ENCODE measurements at places on chromosomes 16 and 17.

DNA sequence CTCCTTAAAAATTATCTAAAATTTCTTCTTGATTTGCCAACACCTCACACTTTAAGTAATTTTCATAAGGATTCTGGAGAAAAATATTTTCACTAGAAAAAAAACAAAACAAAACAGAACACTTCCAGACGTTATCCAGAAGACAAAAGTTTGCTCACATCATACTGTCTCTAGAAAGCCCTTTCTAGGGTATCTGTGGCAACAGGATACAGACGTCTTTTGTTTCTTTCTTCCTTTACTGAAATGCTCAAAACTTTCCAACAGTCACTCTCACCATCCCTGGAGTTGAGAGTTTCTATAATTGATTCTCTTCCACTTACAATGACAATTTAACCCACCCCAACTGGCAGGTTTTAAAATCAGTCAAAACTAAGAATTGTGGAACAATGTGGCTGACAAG is 2.6 kb downstream of the ZC3H7A start:
- DNase-seq = no peak

GRCh38 chr16:54244061-54244886 is 42.3 kb downstream of the IRX3 start:
- DNase-seq = no peak

DNA sequence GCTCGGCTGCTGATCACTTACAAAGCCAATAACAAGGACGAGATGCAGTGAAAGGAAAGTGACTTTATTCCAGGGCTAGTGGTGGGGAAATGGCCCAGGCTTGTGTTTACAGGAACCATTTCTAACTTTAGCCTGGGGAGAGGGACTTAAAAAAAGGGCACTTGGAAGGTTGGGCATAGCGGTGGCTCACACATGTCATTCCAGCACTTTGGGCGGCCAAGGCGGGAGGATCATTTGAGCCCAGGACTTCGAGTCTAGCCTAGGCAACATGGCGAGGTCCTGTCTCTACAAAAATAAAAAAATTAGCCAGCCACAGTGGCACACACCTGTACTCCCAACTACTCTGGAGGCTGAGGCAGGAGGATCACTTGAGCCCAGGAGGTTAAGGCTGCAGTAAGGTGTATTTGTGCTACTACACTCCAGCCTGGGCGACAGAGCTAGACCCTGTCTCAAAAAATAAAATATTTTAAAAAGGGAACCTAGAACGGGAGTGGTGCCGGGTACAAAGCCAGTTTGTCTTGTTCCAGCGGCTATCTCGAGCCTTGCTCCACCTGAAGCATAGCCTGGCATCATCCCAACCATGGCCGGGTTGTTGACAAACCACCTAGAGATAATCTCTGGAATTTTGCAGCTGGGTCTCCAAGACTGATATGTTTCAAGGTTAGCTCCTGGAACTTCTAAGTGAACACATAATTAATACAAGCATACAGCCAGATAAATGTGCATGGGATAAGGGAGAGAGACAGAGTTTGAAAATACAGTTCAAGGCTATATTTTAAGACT is 5.7 kb upstream of the TVP23A start:
- no peak for DNase-seq

DNA sequence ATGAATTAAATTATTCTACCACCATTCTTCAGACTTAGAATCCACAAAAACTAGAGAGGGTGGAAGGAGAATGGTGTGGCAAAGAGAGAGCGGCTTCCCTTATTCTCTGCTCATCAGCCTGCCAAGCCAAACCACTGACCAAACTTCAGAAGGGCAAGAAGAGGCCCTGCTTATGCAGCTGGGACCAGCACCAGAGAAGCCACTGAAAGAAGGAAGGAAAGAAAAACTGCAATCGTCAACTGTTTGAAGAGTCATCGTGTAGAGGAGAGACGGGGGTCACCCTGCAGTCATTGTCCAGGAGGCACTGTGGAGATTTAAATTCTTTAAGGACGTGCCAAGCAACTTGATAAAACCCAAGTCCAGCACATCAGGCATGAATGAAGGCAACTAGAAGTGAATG is 15.6 kb downstream of the PMP22 start:
- DNase-seq = no peak

DNA sequence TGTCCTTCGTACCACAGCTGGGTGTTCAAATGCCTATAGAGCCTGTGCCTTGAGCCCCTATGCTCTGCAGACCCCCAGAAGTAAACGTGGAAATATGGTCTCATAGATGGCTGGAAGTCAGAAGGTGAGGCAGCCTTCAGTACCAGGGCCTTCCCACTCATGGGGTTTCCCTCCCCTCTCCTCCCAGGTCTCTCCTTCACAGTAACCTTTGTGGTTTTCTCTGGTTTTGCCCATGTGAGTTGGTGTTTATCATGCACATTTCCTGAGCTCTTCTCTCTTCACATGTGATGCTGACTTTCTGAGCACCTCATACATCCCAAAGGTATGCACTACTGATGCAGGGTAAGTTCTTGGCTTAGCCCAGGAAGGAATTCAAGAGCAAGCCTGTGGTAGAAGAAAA is 35.4 kb downstream of the TMEM114 start:
- no peak for DNase-seq

GRCh38 chr17:51244041-51244440 is 15.8 kb downstream of the MBTD1 start:
- no peak for DNase-seq

DNA sequence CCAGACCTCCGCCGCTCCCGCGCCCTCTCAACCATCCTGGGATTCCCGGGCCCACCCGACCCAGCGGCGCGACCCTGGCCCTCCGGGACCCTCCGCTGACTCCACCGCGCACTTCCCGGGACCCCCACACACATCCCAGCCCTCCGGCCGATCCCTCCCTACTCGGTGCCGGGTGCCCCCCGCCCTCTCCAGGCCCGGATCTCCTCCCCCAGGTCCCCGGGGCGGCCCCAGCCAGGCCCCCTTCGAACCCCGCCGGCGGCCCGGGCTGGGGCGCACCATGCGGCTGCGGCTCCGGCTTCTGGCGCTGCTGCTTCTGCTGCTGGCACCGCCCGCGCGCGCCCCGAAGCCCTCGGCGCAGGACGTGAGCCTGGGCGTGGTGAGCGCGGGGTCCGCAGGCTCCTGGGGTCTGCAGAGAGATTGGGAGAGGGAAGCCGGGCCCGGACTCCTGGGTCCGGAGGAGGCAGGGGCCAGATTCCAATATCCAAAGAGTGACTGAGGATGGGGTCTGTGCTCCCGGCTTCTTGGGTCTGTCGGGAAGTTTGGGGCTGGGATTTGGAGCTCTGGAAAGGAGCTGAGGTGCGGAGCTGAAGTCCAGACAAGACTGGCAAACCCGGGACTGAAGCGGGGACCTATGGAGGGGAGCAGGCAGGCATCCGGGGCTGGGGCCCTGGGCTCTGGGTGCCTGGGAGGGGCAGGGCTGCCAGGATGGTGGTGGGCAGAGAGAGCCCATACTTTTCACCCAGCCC is 453 bp downstream of the MMP25 start:
- DNase-seq = no peak

DNA sequence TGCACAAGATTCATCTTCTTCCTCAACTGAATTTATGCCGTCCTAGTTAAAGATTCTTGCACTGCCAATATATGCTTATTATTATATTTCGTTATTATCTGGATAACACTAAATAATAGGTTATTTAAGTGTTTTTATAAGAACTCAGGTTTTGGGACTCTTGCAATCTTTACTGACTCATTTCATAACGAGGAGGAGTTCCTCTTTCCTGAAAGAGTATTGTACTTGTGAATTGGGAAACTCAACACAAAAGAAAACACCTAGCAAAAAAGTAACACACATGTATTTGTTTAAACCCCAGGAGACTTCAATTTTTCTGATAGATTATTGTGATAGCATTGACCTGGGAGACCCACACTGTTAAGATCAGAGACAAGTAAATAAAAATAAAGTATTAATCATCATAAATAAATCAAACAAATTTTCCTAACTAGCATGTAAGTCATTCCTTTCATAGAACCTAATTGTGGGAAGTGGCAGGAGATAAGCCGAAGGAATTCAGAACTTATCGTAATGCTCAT is 505.8 kb downstream of the KCNJ2 start:
- no peak for DNase-seq

- no peak for DNase-seq
These were observed 14.6 kb downstream of the IL32 start for GRCh38 chr16:3080024-3080423.

GRCh38 chr16:85195900-85196772 is 83.9 kb upstream of the CIBAR2 start:
- DNase-seq = no peak

DNA sequence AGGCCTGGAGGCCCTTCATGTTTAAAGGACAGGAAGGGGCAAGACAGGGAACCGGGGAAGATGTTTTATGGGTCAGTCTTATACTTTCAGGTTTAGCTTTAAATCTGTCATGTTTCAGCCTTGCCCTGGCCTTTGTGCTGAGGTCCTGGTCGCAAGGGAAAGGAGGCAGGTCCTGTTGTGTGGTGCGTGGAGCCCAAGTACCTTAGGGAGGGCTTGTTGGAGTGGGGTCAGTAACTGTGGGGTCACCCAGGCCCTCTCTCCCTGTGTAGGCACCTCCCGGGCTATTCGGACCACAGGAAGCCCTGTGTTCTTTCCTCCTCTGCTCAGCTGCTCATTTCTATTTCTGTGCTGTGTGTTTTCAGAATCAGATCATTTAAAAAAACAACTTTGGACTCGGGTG is 42.7 kb downstream of the MPRIP start:
- no peak for DNase-seq

- DNase-seq = no peak
These were observed 66.1 kb downstream of the SMG6 start for GRCh38 chr17:2237521-2237921.

GRCh38 chr16:13896543-13897182 is 23.3 kb upstream of the ERCC4 start:
- no peak for DNase-seq

DNA sequence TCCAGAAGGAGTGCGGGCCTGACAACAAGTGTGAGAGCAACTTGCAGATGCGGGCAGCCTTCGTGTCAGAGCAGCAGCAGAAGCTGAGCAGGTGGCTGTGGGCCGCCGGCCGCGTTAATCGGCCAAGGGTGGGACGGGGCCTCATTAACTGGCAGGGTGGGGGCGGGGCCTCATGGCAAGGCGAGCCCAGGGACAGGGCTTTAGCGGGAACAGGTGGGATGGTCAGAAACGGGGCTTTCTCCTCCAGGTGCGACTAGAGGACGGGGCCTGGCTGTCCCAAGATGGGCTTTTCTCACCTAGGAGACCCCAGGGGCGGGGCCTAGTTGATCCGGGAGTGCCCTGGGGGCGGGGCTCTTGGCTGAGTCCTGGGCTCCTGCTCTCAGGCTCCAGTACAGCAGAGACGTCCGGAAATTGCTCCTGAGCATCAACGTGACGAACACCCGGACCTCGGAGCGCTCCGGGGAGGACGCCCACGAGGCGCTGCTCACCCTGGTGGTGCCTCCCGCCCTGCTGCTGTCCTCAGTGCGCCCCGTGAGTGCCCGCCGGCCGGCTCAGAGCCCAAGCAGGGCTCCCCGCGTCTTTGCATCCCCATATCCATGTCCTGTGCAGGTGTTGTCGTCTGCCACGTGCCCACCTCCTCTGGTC is 18.4 kb upstream of the PDK2 start:
- DNase-seq = no peak

DNA sequence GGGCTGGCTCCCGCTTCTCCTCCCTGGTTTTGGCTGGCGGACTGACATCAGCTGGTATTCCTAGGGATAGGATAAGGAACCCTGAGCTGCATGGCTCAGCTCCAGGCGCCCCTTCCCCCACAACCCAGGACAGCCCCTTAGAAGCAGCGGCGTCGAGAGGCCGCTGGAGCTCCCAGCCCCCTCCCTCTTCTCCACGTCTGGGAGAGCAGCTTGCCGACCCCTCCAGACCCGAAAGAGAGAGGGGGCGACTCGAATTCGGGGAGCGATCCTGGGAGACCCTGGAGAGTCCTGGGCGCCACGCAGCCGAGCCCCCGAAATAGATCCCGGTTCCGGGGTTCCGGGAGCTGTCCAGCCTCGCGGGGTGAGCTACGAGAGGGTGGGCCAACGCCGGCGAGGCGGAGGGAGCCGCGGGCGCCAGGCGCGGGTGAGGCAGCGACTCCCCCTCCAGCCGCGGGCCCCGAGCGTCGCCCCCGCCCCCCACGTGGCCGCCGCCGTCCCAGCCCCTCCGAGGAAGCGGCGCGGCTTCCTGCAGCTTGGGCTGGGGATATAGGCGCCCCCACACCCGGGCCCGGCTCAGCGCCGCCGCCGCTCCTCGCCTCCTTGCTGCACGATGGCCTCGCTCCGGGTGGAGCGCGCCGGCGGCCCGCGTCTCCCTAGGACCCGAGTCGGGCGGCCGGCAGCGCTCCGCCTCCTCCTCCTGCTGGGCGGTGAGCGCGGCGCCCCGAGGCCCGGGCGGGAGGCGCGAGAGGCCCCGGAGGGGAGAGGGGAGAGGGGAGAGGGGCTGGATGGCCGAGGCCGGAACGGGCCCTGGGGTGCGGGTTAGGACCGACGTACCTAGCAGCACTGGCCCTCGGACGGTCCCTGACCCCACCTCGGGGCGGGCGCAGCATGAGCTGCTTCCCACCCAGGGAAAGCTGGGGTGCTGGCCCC is at the start of gene RAMP2:
TSS of gene RAMP2 (plus strand) at position 576 of the 930 bp plus-strand sequence. CDS start at position 611, 35 bp downstream.
- no peak for DNase-seq

- DNase-seq = no peak
These were observed 14.2 kb downstream of the NKIRAS2 start for GRCh38 chr17:42034059-42034458.

GRCh38 chr17:47275245-47275984 is 21.8 kb downstream of the ITGB3 start:
- no peak for DNase-seq

- DNase-seq = peak; percentile 66
These were observed 23.2 kb downstream of the TMEM92 start for GRCh38 chr17:50297407-50297865.

- DNase-seq = no peak
These were observed 555 bp downstream of the TTYH2 start for GRCh38 chr17:74213861-74214391.

- DNase-seq = no peak
These were observed 86.2 kb downstream of the CRISPLD2 start for GRCh38 chr16:84905965-84906460.

DNA sequence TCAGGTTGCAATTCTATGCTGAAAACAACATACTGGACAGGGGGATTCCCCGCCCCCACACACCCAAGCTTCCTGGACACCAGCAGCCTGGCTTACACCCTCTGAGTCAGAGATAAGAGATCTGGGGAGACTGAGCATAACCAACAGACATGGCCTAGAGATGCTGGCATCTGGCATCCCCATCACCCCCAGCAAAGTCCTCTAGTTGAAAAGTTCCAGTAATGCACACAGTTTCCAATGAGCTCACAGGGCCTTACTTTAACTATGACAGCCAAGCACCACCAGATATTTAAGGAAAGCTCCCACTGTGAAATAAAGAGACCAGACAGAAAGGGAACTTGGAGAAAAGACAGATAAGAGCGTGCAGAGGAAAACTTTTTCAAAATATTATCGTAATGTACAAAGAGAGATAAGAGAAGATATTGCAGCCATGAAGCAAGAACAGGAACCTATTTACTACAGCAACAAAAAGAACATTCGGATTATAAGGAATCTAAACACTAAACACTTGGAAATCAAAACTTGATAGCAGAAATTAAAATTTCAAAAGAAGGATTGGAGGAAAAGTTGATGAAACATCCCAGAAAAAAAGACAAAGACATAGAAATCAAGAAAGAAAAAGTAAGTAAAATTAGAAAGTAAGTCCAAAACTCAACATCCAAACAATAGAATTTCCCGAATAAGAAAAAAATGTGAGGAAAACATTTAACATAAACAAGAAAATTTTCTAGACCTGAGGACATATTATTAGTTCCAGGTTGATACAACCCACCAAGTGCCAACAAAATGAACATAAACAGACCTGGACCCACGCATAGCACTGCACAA is 17.2 kb upstream of the ALOX15 start:
- DNase-seq = peak; percentile 13

GRCh38 chr16:12965274-12965804 is 63.9 kb downstream of the SHISA9 start:
- DNase-seq = no peak
